NCI-H2081 treated with DMSO at 0.1 percent for 48 hours (cell line): ENCODE measurements at places on chromosomes 12 and 14.

DNA sequence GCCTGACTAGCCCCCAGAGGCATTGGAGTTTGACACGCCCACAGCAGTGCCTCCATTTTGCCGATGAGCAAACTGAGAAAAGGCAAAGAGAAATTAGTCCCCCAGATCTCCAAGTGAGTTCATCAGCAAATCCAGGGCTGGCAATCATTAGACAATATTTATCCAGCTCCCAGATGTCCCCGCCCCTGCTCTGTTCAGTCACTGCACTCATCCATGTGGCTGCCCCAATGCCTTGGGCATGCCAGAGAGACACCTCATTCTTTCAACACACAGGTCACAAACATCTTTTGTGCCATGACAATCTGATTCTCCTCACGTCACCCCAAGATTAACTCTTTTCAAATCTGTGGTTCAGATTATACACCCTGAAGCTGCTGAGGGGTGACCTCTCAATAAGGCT is 43.5 kb downstream of the DPF3 start:
- no peak for DNase-seq

DNA sequence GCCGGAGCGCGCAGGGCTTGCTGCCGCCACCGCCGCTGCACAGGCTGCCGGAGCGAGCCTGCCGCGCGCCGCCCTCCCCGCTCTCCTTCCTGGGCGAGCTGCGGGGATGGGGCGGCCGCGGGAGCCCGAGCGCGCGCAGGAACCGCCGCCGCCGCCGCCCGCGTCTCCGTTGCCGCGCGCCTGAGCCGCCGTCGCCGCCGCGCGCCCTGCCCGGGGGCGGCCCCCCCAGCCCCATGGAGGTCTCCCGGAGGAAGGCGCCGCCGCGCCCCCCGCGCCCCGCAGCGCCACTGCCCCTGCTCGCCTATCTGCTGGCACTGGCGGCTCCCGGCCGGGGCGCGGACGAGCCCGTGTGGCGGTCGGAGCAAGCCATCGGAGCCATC is 352 bp downstream of the PLXNC1 start:
- no peak for DNase-seq

- no peak for DNase-seq
Observed at GRCh38 chr14:95498622-95499353, 17.7 kb downstream of the SYNE3 start.

GRCh38 chr12:45887544-45887943 is 102.8 kb downstream of the SCAF11 start:
- DNase-seq = no peak

DNA sequence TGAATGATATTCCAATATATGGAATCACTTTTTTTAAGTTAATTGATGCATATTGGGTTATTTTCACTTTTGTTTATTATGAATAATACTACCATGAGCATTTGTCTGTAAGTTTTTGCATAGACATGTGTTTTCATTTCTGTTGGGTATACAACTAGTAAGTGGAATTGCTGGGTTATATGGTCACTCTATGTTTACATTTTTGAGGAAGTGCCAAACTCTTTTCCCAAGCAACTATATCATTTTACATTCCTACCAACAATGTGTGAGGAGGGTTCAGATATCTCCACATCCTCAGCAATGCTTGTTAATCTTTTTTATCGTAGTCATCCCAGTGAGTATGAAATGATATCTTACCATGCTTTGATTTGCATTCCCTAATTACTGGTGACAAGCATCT is 64.0 kb downstream of the MON2 start:
- no peak for DNase-seq

DNA sequence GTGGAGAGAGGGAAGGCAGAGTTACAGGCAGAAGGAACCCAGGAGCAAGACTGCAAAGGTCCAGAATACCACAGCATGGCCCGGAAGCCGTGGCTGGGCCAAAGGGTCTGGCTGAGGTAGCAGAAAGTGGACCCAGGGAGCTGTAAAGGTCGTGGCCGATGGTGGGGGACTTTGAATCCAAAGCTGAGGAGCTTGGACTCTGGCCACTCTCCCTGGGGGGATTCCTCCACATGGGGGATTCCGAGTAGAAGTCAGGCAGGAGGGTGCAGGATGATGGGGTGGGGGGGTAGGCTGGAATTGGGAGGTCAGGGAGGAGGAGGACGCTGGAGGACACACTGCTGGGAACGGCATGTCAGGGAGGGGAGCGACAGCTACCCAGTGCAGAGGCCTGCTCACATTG is 125.2 kb downstream of the GCH1 start:
- DNase-seq = no peak

- no peak for DNase-seq
Observed at GRCh38 chr12:50894241-50894640, 51.5 kb downstream of the TMPRSS12 start.
